GM18507 (cell line): ENCODE measurements at places on chromosomes 7 and 10.

- no peak for DNase-seq
Measured at GRCh38 chr7:19984231-19984632, 210.8 kb upstream of the TMEM196 start.

- no peak for DNase-seq
Measured at GRCh38 chr10:97531401-97531986, 32.8 kb downstream of the UBTD1 start.

GRCh38 chr7:82335001-82335400 lies 108.6 kb downstream of the CACNA2D1 start:
- DNase-seq = no peak

GRCh38 chr10:112631501-112632400 lies 184.7 kb downstream of the VTI1A start:
- no peak for DNase-seq

- no peak for DNase-seq
Measured at GRCh38 chr7:3089493-3089892, 45.8 kb upstream of the CARD11 start.

DNA sequence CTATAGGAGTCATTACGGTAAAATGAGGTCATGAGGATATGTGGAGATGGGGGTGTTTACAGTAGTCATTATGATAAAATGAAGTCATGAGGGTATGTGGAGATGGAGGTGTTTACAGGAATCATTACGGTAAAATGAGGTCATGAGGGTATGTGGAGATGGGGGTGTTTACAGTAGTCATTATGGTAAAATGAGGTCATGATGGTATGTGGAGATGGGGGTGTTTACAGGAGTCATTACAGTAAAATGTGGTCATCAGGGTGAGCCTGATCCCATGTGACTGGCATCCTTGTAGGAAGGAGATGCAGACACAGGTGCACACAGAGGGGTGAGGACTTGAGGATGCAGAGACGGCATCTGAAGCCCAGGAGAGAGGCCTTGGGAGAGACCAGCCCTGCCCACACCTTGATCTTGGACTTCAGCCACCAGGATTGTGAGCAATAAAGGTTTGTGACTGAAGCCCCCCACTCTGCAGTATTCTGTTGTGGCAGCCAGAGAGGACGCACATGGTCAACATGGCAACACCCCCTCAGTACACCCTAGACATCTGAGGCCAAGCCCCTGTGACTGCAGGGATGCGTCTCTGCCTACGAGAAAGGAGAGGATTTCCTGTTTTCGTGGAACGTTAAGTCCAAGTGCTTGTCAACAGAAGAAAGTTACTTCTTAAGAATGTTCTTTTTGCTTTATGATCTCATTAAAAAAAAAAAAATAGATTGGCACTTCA lies 544.4 kb downstream of the DNAJB6 start:
- no peak for DNase-seq

- DNase-seq = no peak
Measured at GRCh38 chr7:95295397-95295796, 28.9 kb downstream of the PON1 start.

- DNase-seq = no peak
Measured at GRCh38 chr7:82859106-82859850, 303.4 kb downstream of the PCLO start.

DNA sequence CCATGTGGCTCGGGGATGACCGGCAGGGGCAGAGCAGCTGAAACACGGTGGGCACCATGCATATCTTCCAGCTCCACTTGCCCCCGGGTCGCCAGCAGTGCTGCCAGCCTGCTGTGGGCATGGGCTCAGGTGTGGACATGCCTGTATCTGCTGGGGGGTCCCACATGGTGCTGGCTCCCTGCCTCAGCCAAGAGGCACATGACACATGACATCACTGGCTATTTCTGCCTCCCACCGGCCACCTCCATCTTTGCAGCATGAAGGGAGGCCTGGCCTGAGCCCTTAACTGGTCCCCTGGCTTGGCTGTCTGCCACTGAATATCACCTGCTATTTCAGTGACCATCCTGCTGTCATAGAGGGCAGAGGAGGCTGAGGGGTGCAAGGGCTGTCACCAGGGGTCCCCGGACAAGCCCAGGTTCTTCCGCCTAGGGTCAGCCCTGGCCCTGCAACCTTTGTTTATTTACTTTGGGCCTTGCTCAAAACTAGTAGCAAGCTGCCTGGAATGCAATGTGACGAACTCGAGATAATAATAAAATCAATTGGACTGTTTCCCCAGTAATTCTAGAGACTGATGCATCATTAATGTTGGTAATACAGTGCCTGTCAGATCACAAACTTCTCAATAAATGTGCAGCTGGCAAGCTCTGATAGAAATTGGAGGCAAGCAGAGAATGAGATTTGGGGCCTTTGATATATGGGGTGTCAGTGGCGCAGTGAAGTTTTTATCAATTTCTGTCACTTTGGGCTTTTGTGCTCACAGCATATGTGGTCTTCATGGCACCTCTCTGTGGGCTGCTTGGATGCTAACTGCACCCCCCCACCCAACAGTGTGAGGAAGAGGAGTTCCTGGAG lies 28.5 kb downstream of the ZMIZ1 start:
- DNase-seq = no peak

GRCh38 chr7:34096198-34096651 lies 190.9 kb downstream of the BMPER start:
- no peak for DNase-seq

GRCh38 chr7:102122026-102122425 lies 164.6 kb upstream of the SH2B2 start:
- no peak for DNase-seq

GRCh38 chr7:150307904-150308303 lies 15.3 kb upstream of the LRRC61 start:
- DNase-seq = no peak

GRCh38 chr10:5530412-5530806 lies 5.6 kb downstream of the CALML3 start:
- no peak for DNase-seq

DNA sequence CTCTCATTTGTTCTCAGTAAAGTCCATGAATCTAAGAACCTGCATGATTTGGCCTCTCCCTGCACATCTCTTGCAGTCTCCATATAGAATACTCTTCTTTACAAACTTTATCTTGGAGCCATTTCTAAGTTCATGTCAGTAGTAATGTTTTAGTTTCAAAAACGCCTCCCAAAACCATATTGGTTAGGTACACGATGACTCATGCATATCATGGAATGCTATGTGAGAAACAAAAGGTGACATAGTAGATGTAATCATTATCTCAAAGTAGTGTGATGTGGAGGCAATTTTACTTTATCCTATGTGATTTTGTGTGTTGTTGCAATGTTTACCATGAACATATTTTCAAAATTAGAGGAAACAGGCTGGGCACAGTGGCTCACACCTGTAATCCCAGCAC lies 520.7 kb downstream of the KCNMA1 start:
- no peak for DNase-seq

DNA sequence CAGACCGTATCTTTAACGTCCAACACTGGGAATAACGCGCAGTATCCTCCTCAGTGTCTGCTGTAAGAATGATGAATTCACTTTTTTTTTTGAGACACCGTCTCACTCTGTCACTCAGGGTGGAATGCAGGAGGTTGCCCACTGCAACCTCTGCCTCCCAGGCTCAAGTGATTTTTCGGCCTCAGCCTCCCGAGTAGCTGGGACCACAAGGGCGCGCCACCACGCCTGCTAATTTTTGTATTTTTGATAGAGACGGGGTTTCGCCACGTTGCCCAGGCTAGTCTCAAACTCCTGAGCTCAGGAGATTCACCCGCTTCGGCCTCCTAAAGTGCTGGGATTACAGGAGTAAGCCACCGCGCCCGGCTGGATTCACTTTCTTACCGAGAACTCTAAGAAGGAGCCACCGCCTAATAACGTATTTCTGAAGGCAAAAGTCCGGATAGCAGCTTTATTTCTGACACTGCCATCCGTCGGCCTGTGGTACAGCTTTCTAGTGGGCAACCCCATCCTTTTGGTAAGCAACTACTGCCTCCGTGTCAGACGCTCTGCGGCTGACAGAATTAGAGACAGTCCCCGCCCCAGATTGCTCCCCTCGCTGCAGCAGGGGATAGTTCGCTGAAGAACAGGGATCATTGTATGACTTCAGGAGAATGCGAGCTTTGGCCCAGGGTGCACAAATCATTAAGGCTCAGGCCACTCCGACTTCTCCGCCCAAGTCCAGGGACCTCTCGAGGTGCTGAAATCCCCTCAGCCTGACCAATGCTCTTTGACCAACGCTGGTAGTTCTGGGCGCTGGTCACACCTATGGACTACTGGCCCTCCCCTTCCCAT lies 662 bp downstream of the POLR3A start:
- no peak for DNase-seq

- DNase-seq = no peak
Measured at GRCh38 chr10:101097881-101098280, 33.2 kb upstream of the TLX1 start.

GRCh38 chr10:82037076-82037475 lies 162.1 kb downstream of the NRG3 start:
- no peak for DNase-seq

DNA sequence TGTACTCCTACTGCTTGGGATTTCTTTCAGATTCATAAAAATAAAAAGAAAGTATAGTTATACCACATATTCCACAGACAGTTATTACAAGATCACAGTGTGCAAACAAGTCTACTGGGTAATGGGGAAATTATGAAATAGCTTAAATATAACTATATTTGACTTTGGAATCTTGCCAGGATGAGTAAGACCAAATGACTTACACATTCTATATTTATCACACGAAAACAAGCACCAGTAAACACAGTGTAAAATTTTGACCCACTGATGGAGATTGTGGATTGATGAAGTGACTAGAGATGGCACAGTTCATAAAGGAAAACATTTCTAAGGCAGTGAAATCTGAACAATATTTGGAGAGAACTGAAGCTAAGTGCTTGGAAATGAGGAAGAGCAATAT lies 339.7 kb downstream of the THSD7A start:
- DNase-seq = no peak
